Myocyte (in vitro differentiated cells): ENCODE measurements at places on chromosomes 16 and 17.

DNA sequence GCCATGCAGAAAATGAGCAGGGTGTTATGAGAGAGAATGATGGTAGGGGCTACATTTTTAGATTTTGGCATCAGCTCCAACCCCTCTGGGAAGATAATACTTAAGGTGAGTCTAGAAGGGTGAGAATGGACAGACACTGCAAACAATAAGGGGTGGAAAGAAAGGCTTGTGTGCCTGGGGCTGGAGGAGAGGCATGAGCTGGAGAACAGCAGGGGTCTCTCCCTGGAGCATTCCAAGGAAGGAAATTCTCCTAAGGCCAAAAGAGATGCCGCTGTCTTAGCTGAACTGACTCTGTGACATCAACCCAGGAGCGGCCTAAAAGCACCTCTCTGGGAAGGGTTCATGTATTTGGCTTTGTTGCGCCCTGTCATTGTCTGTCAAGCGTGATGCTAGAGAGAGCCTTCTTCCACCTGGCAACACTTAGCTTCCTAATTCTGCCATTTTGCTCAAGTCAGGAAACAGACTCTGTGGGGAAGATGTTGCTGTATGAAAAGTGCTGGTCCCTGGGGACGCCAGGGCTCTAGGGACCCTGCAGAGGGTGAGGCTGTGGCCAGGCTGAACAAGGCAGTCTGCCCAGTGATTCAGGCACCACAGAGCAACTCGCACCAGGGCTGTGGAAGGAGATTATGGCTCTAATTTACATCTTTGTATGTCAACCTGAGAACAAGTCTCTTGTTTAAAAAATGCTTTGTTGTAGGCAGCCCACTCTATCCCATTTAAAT, 225.7 kb downstream of the CBLN1 start:
- no peak for DNase-seq

DNA sequence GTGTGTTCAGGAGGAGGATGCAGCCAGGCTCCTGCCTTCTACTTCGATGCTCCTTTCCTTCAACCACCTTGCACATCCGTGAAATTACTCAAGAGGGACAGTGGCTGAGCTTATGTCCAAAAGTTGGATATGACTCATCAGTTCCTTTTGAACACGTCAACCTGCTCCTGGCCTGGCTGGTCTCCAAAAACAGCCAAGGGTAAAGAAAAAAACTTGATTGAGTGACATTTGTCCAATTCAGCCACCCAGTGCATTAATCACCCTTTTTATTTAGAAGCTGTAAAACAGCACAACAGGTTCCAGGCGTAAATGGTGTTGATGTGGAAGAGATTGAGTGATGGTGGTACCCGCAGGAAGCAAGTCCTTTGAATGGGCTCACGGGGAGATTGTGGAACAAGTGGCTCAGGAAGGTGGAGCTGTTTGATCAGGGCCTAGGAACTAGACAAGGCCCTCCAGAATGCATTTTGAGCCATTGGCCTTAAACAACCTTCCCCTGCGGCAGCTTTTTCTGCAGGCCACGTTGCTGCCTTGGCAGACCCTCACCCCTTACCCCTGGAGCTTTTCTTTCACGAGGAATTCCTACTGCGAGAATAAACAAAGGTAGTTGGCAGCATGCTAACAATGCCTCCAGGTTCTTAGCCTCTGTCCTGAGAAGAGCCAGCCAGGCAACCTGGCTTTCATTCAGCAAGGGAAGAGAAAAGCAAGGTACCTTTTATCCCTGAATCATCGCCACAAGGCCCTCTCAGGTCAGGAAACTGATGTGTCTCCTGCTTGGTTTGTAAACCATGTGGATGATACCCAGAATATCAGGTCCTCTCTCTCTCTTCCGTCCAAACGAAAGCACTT, 173.3 kb upstream of the CACNG5 start:
- DNase-seq: peak; percentile 61

DNA sequence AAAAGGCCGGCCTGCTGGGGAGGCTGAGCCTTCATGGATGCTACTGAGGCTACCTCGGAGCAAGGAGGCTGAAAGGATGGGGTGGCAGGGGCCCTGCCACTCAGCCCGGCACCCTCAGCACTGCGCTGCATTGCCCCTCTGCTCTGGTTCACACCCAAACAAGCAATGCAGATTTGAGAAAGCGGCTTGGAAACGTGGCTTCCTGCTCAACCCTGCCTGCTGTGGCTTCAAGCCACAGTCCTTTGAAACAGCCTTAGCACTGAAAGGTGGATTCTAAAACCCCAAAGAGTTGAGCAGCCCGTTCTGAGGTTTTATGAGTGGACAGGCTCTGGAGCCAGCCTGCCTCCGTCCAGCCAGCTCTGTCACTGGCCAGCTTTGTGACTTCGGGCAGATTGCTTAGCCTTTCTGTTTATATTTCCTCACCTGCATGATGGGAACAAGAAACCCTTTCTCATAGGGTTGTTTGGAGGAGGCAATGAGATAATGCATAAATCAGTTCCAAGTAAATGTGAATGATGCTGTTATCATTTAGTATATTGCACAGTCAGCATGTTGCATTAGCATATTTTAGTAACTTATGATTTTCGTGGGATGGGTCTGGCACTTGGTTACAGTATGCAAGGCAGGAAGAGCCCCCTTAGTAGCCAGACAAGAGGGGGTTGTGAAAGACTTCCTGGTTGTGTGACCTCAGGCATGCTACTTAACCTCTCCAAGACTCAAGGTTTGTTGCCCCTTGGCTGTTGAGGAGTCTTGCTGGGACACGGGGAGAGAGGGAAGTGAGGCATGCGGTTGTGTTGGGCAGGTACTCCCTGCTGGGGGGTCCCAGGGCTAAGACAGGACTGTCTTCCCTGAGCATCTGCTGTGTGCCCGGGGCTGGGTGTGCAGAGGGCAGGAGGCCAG, 23.6 kb downstream of the CRISPLD2 start:
- no peak for DNase-seq

DNA sequence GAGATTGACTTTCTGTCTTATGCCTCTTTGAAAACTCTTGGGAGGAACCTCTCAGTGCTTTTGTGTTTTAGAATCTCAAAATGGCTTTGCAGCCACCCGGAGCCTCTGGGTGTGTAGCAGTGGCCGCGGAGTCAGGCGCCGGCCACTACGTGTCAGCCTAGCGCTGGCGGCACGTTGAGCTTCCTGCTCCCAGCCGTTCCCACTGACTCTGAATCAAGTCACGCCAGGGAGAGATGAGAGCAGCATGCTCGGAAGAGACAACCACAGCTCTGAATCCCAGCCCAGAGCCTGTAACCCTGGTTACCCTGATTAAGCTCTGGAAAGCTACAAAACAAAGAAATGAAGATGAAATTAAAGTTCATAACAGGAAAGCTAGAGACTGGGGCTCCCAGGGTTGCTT, 97.4 kb upstream of the CACNG5 start:
- no peak for DNase-seq

GRCh38 chr17:29154516-29155226, 25.5 kb downstream of the MYO18A start:
- no peak for DNase-seq

DNA sequence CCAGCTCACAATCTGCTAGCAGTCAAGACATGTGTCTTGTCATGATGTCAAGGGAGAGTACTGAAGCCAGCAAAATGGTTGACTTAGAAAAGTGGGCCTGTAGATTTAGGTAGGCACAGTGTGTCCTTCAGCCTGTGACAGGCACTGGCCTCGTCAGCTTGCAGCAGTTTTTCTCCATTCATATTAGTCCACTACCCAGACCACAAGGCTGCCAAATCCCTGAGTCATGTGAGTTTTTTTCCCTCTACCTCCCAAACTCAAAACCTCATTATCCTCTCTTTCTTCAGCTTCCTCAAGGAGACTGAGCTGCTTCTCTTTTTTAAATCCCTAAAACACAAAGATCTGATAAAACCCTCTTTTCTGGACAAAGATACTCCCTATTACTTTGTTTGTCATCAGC, 102.6 kb upstream of the HS3ST3A1 start:
- peak; percentile 38 for DNase-seq

DNA sequence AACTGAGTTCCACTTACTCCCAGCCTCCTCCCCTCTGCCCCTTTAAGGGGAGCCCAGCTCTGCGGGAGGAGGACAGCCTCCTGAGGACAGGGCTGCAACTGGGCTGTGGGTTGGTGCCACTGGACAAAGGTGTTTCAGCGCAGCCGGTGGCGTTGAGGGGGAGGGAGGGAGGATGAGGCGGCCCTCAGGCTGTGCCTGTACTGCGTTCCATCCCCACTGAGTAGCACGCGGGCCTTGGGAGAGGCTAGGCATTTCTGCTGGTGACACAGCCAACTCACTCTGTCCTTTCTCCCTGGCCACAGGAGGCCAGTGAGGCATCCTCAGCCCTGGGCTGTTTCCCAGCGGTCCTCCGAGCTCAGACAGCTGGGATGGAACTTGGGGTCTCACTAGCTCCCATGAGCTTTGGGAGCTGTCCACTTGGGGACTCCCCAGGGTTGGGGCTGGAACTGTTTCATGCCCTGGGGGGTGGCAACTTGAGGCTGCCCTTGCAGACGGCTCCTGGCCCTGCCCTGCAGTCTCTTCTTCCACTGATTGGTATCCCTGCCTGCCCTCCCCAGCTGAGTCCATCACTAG, 70.5 kb downstream of the MPRIP start:
- DNase-seq: no peak

DNA sequence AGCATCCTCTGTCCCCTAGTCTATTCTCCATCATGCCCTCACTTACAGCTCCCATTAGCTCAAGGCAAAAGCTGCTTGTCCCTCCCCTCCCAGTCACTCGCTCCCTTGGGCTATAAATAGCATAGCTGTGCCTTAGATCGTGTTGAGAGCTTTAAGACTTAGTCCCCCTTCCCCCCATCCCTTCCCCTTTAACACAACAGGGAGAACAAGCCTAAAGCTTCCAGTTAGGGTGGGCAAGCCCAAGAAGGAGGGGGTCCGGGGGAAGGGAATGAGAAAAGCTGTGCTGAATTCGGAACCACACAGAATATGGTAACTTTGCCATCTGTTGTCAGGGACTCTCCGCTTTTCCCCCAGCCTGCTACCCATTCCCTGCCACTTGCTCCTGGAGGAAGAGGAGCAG, 4.9 kb upstream of the HIGD1B start:
- DNase-seq: peak; percentile 33

DNA sequence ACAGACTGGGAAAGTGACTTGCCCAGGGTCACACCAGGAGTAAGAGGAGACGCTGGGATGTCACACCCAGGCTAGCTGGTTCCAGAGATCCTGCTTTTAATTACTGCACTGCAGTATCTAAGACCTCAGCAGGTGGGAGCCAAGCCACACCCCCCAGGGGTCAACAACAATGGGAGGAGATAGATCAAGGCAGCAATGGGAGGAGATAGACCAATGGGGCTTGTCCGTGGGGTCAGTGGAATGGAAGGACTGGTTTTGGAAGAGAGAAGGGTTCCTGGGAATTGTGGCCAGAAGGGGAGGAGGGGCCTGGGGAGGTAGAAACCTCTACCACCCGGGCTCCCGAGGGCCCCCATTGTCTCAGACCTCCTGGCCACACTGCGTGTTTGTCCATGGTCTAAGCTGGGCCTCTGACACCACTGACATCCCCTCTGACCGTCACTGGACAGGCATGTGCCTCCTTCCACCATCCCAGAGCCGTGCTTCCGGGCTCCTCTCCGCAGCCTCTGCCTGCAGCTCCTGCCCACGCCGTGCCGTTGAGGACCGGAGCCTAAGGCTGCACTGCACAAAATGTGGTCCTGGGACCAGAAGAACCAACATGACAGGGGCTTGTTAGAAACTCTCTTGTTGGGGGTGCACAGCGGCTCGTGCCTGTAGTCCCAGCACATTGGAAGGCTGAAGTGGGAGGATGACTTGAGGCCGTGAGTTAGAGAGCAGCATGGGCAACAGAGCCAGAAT, 69.8 kb upstream of the RPH3AL start:
- no peak for DNase-seq

DNA sequence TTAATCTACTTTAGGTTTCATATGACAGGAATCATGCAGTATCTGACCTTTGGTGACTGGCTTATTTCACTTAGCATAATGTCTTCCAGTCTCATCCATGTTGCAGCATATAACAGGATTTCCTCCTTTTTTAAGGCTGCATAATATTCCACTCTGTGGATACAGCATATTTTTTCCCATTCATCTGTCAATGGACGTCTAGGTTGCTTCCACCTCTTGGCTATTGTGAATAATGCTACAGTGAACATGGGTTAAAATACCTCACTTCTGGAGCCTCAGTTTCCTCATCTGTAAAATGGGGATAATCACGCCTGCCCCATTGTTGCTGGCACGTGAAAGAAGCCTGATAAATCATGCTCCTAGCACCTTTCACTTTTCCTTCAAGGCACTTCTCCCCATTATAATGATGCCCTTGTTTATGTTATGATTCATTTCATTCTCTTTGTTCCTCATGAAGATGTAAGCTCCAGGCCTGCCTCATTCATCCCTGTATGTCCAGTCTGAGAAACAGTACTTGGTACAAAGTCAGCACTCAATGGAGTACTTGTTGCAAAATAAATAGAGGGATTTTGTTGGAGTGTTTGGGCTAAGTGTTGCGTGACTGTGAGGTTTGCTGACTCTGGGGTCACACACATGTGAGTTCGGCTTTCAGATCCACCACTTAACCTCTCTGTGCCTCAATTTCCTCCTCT, 59.6 kb downstream of the ABAT start:
- no peak for DNase-seq

DNA sequence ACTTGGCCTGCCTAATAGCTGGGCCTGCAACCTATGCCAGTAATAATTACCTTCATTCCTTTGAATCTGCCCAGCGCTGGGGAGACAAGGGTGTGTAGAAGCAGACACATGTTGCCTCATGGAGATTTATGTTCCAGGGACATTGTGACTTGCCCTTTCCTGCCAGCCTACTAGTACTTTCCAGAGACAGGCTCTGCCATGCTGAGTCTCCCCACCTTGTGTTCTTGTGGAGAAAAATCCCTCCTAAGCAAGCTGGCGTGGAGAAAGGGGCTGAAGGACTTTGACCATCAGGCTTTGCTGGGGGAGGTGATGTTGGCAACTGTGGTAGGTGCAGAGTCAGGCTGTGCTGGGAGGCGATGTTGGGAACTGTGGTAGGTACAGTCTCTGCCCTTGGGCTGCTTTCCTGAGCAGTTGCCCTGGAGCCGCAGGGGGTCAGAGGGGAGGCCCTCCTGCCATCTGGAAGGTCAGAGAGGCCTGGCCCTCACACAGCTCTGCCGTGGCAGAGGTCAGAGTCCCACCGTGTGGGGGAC, 4.0 kb downstream of the KSR1 start:
- DNase-seq: no peak

GRCh38 chr17:74417178-74418045, 14.5 kb upstream of the GPRC5C start:
- no peak for DNase-seq
